ENCODE measurements at places on chromosomes 6 and 20.

- no peak for DNase-seq
Measured at GRCh38 chr20:34538671-34539123, 19.8 kb upstream of the MAP1LC3A start.

DNA sequence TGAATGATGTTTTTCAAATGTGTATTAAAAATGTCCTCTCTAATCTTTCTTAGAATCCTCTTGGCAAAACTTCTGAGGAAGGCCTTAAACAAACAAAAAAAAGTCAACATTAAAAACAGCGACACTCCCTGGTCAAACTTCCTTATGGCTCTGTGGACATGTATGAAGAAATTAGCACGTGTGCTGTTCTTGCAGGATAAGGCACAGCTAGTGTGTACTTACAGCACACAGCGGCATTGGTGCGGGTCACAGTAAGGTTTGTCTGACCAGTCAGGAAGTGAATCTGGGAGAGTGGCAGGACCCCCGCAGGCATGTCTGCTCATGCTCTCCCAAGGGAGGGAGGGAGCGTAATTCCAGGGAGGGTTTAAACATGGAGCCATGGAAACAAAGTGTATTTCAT is 38.8 kb downstream of the SLC22A1 start:
- DNase-seq, result no peak

DNA sequence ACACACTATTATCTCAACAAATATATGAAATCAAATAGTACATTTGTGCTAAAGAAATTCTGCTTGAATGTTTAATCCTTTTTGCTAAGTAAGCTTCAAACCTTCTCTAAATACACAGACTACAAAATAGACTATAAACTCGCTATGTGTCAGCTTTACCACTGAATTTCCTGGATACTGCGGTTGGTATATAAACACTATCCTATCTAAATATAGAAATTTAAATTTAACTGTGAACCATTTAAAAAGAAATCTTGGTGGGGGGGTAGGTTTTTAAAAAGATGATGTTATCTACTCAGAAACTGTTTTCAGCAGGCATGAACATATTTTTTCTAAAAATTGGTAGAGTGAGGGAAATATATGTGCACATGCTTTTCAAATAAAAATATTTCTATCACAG is 306.5 kb upstream of the RUNX2 start:
- no peak for DNase-seq

GRCh38 chr20:57061051-57061900 is 205.2 kb downstream of the BMP7 start:
- no peak for DNase-seq

DNA sequence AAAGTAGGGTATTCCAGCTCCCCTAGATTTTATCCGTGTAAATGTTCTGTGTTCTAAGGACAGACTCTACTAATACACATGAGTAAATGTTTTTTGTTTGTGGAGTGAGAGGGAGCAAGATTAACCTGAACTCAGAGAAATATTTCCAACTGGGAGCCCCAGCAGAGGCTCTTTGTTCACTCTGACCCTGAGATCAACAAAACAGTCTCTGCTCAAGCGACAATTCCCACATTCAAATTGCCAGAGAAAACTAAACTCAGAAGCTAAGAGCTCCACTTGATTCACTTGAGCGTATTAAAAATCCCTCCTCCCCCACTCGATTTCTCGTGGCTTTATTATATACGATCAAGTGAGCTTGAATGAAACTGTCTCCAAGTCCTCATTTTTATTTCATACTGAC is 413.9 kb upstream of the JARID2 start:
- DNase-seq, result no peak

DNA sequence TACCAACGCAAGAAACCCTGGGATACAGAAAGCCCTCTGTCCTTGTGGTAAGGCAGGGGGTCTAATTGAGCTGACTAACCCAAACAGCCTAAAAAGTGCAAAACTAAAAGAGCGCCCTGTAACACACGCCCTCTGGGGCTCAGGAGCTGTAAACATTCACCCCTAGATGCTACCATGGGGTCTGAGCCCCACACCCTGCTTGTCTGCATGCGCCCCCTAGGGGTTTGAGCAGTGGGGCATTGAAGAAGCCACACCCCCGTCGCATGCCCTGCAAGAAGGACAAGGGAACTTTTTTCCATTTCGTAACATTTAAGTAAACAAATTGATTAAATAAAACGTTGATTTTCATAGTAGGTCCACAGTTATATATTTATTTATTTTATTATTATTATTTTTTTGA is 616.9 kb upstream of the MAN1A1 start:
- DNase-seq, result no peak

GRCh38 chr6:11317885-11318771 is 85.7 kb upstream of the NEDD9 start:
- DNase-seq, result no peak

Data from NCI-H2081 (cell line).